Mesothelial cell of epicardium (in vitro differentiated cells): ENCODE measurements at places on chromosomes 16 and 17.

DNA sequence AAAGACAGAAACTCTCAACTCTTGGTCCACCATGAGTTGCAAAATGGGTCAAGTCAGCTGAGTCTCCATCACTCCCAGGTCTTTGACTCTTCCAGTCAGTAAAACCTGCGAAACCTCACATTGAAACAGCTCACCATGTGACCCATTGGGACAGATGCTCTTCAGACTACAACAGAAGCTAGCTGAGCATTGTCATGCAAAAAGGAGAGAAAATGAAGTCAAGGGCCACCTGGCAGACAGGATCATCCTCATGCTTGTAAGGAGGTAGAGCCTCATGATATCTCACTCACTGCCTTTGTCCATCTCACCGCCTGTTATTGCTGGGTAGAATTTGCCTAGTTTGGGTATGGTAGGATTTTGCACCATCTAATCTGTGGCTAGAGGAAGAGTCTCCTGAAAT is 50.2 kb downstream of the MAF start:
- peaks cover 79% of the 10 kb centered on the region for H3K27me3 ChIP-seq
- H3K27ac ChIP-seq = no peak overlapping the region
- H3K36me3 ChIP-seq = no peaks in the 10 kb centered on the region
- no peak for DNase-seq
- no peak overlapping the region for H3K4me3 ChIP-seq

DNA sequence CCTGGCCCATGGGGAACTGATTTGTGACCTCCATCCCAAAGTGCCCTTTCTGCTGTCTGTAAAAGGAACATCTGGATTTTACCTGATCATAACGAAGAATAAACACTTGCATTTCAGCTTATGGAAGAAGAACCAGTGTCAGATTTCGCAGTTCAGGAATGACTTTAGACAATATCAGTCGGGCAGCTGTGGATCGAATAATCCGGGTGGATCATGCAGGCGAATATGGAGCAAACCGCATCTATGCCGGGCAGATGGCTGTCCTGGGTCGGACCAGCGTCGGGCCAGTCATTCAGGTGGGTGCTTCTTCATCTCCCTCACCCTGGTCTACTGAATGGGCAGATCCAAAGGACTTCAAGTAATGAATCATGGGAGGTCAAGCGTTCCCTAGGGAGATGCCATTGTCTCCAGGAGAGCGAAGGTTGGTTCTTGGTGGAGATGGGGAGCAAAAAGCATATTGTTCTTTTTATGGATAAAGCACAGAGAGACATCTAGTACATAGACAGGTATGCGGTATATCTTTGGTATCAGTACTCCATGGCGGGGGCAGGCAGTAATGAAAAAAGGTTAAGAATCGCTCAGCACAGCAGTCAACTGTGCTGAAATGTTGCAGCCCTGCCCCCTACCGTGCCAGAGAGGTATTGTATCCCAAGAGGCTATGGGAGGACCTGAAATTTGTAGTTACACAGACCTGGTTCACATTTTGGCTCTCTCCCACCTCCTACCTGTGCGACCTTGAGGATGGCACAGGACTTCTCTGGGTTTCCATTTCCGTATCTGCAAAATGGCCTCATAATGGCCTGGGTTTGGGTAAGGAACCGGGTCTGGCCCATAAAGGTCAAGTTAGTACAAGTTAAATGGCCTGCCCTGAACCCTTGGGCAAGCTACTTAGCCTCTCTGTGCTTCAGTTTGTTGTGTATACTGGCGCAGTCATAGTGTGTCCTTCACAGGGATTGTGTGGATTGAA is 4.7 kb downstream of the COQ7 start:
- H3K27ac ChIP-seq = no peak overlapping the region
- no peak overlapping the region for H3K4me3 ChIP-seq
- H3K4me1 ChIP-seq = peaks cover 14% of the 10 kb centered on the region
- H3K27me3 ChIP-seq = no peaks in the 10 kb centered on the region
- peaks cover 20% of the 10 kb centered on the region for H3K36me3 ChIP-seq
- DNase-seq = no peak

GRCh38 chr16:1972490-1972877 is 631 bp downstream of the TBL3 start:
- H3K4me1 ChIP-seq = peaks cover 22% of the 10 kb centered on the region
- peak overlapping the region; percentile 93 for H3K4me3 ChIP-seq
- peaks cover 7% of the 10 kb centered on the region for H3K36me3 ChIP-seq
- peaks cover 1% of the 10 kb centered on the region for H3K27me3 ChIP-seq

- no peak overlapping the region for H3K27ac ChIP-seq
- H3K27me3 ChIP-seq = no peaks in the 10 kb centered on the region
- H3K36me3 ChIP-seq = no peaks in the 10 kb centered on the region
These were observed 26.9 kb downstream of the RGS9 start for GRCh38 chr17:65163990-65164495.
